ENCODE measurements at places on chromosomes 2 and 18. TPM values are rescaled to one million over a fixed set of nuclear protein-coding genes. Genes with fewer than 3 reads are reported as not detected.

Gene KCNS3
- total RNA-seq = 16.2 TPM

Gene NCK2
- total RNA-seq = 56.8 TPM

Gene DNAJC5G
- not detected for total RNA-seq

Gene COL4A4
- 5.2 TPM for total RNA-seq

Gene PECR
- 12.3 TPM for total RNA-seq

Gene CCDC178
- total RNA-seq = not detected

Gene GCKR
- total RNA-seq = not detected

Gene FNDC4
- 26.6 TPM for total RNA-seq

Gene CHMP3
- total RNA-seq = 37.9 TPM

Gene OSR1
- total RNA-seq = not detected

Gene SLC5A7
- not detected for total RNA-seq

Gene GALR1
- total RNA-seq = not detected

Gene SLC16A14
- total RNA-seq = 1.0 TPM

Gene TEKT4
- total RNA-seq = not detected

Gene FHOD3
- total RNA-seq = 28.4 TPM

Gene MTIF2
- total RNA-seq = 22.7 TPM

Gene MYOM1
- total RNA-seq = 0.12 TPM

Gene LYG2
- not detected for total RNA-seq

Gene PCARE
- total RNA-seq = not detected

Gene GPR155
- 0.87 TPM for total RNA-seq

Gene LAMA3
- total RNA-seq = 45.2 TPM

Gene RGPD3
- 0.29 TPM for total RNA-seq

Gene ZC3H8
- total RNA-seq = 3.7 TPM

Gene STPG4
- not detected for total RNA-seq

Gene C1QL2
- total RNA-seq = not detected

Gene TRABD2A
- 0.58 TPM for total RNA-seq

Gene C2orf72
- 0.29 TPM for total RNA-seq

Gene FAP
- total RNA-seq = 0.14 TPM

Gene IL1R1
- 5.7 TPM for total RNA-seq

Gene RFTN2
- not detected for total RNA-seq

Gene FOXD4L1
- total RNA-seq = not detected

Gene PPP1R1C
- total RNA-seq = 0.35 TPM

Gene MAP3K2
- 17.6 TPM for total RNA-seq

Gene FAM124B
- not detected for total RNA-seq

Gene AMER3
- total RNA-seq = not detected

Gene SAG
- total RNA-seq = not detected

Gene KRCC1
- 17.3 TPM for total RNA-seq

Gene FSHR
- not detected for total RNA-seq

Gene FAM110C
- total RNA-seq = 6.1 TPM

Gene MEP1B
- not detected for total RNA-seq

Gene TMEM37
- 1.2 TPM for total RNA-seq

Gene ARHGAP25
- not detected for total RNA-seq

Gene TOGARAM2
- not detected for total RNA-seq

Gene SLC38A11
- total RNA-seq = not detected

Gene IL36RN
- not detected for total RNA-seq

Gene RAMP1
- total RNA-seq = 4.0 TPM

Gene DES
- total RNA-seq = not detected

Gene LONRF2
- total RNA-seq = 0.43 TPM

Gene REV1
- 18.1 TPM for total RNA-seq

Gene NEURL3
- total RNA-seq = 1.0 TPM

Measured in epithelial cell of proximal tubule (primary cell).